ENCODE measurements at places on chromosomes 3 and 15.

- no peak for DNase-seq
Measured at GRCh38 chr15:49282366-49282765, 112.3 kb downstream of the GALK2 start.

DNA sequence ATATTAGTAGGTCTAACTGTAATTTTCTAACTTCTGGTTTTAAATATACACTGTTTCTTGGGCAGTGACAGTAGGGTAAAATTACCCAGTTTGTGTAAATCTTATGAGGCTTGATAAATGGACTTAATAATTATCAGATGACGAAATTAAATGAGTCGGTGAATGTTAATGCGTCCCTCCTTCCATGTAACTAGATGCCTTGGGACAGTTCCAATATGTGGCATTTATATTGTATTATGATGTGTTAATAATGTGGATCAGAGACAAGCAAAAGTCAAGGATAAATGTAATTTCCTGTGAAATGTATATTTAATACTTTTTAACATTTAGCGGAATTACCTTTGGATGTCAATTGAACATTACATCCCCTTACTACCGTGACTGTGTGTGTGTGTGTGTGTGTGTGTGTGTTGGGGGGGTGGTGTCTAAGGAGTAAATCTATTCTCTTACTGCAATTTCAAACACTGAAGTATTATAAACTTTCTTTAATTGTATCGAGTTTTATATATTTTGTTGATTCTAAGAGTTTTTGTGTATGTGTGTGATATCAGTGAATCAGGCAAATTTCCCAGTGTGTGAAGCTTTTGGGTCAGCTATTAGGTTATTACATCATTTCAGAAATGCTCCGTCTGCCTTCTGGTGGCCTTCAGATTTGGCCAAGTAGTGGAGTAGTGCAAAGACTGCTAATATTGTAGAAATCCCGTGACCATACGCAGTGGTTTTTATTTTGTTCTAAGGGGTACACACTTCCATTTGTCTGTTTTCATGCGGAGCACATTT, 50.1 kb downstream of the CNTN4 start:
- DNase-seq: no peak

DNA sequence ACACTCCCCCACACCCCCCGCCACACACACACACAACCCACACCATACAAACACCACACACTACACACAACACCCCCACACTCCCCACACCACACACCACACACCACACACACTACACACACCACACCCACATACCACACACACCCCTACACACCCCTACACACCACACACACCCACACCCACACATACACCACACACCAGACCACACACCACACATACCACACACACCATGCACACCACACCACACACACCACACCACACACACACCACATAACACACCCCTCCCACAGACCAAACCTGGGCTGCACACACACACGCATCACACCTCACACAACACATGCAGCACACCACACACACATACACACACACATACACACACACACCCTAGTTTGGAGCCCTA, 1.8 kb upstream of the RASGRF1 start:
- DNase-seq: no peak

DNA sequence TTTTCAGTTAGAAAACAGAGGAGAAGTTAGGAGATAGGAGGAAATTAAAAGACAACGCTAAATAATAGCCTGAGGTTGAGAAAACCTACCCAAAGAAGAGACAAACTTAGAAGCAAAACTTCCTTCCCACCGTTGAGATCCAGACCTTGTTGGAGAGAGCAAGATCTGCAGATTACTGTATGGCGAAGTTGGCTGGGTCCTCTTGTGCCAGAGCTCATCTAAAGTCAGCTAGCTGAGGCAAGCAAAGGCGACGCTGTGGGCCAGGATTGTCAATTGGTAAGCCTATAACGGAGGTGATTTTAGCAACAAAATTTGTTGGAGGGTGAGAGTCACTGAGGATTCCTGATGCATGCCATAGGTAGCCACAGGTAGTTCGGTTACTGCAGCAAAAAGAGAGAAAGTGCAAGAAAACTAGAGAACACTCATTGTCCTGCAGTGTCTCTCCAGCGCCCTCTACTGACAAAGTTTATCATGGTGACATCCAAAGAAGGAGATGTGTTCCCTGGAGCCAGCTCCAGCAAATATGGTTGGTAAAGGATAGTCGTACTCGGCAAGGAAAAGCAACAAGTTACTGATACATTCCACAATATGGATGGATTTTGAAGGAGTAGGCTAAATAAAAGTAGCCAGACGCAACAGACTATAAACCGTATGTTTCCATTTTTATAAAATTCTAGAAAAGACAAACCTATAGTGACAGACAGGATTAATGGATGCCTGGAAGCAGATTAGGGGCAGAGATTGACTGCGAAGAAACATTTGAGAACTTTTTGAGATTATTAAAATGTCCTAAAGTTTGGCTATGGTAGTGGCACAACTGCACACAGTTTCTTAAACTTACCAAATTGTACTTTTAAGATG, 9.8 kb upstream of the OR5K4 start:
- DNase-seq: no peak

- DNase-seq: no peak
Measured at GRCh38 chr3:38460377-38461270, 6.9 kb downstream of the ACVR2B start.

- no peak for DNase-seq
Measured at GRCh38 chr3:23682646-23683045, 123.1 kb upstream of the UBE2E1 start.

- no peak for DNase-seq
Measured at GRCh38 chr15:55586808-55587207, 1.3 kb downstream of the PYGO1 start.

DNA sequence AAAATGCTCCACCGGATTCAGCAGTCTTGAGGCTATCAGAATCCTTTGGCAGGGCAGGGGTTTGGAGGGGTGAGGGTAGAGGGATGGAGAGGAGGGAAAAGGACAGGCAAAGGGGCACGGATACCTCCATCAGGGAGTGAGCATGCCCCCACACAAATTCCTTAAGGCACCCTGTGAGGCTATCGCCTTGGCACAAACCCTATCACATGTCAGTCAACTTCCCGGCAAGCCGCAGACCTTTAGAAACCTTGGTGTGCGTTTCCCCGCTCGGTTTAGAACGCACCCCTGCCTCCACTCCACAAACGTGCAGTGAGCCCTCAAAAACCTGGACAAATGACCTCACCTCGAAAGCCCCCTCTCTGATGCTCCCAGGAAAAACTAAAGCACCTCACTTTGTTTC, 422 bp upstream of the SETMAR start:
- DNase-seq: no peak

DNA sequence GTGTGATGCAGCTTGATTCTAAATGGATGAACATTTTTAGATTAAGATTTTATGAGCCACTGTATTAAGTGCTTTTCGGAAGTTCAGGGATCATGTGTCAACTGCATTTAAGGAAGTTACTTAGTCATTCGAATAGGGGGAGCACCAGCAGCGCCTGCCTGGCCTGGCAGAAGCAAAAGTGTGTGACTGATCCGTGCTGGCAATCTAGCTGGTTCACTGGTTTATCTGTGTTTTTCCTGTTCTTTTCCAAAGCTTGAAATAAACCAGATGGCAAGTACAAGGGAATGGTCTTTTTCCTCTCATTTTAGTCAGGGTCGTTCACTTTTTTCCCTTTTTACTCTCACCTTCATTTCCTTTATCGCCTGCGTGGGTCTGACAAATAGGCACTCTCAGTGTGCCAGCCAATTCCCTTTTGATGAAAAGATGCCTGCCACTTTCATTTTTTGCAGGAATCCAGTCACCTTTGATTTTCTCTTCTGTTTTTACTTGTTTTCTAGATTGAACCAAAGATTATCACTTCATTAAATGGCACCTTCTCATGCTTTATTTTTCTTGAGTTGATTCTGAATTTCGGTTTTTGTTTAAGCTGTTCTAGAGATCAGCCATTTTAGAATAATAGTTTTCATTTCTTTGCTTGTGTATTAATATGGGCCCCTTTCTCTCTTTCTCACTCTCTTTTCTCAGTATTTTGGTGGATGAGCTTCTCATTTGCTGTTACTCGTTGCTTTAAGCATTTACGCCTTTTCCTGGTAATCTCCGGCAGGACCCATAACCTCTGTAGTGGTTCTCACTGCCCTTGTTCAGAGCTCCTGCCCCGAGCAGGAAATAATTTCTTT, 2.8 kb downstream of the ABHD2 start:
- DNase-seq: no peak

GRCh38 chr3:120497818-120498217, 47.0 kb upstream of the FSTL1 start:
- no peak for DNase-seq

GRCh38 chr3:134928392-134928791, 133.3 kb downstream of the EPHB1 start:
- DNase-seq: no peak

DNA sequence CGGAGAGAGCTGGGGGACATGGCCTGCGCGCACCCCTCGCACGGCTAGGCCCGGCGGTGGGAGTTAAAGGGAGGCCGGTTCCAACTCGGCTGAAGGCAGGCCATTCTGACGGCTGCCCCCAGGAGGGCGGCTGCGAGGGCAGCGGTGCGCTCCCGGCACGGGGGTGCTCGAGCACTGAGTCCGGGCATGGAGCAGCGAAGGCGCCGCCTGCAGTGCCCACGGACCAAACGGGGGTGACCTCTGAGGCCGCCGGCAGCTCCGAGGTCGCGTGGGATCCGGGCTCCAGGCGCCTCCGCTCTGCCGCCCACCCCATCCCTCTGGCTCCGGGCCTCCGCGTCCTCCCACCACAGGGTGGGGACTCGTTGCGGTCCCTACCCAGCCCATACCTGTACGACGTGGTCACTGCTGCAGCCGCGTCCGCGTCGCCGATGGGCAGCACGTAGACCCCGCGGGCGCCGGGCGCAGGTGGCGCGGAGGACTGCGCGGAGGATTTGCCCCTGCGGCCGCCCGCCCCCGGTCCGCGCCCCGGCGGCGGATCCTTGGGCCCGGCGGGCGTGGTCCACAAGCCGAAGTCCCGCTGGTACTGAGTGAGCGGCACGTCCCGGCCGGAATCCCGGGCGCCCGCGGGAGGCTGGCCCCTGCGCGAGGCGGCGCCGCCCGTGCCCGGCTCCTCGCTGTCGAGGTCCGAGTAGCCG, 469 bp downstream of the MAP6D1 start:
- DNase-seq: no peak

GRCh38 chr3:140165781-140166180, 230.8 kb downstream of the CLSTN2 start:
- DNase-seq: no peak

Measured in forelimb muscle (tissue), 1 donor.